ENCODE measurements at places on chromosomes 13 and 19.
A peak's percentile ranks its signal among the peaks of the same experiment; 100 is the strongest.

DNA sequence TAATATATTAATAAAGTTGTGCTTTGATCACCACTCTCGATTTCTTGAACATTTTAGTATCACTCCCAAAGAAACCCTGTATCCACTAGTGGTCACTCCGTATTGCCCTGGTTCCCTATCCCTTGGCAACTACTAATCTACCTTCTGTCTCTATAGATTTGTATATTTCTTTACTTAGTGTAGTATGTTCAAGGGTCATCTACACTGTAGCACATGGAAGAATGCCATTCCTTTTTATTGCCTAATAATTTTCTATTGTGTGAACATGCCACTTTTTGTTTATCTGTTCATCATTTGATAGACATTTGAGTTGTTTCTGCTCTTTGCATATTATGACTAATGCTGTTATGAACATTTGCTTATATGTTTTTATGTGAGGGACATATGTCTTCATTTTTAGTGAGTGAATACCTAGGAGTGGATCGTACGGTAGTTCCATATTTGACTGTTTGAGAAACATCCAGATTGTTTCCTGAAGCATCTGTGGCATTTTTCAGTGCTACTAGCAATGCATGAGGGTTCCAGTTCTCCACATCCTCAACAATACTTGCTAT, 254.0 kb downstream of the GPC6 start:
- DNase-seq, result no peak

- peak; percentile 10 for DNase-seq
Observed at GRCh38 chr13:46648166-46648607, 95.2 kb downstream of the LRCH1 start.

DNA sequence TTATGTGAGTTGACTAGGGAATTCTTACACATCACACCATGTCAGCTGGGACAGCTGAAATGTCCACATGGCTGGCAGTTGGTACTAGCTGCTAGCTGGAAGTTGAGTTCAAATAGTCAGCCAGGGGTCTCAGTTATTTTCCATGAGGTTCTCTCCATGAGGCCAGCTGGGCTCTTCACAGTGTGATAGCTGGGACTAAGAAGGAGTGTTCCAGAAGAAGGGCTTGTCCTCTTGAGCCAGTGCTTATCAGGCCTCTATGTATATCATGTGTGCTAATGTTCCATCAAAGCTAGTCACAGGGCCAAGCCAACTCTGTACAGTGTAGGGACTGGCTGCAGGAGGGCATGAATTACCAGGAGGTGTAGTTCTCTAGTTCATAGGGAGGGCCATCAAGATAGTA, 11.8 kb downstream of the USPL1 start:
- DNase-seq, result no peak

DNA sequence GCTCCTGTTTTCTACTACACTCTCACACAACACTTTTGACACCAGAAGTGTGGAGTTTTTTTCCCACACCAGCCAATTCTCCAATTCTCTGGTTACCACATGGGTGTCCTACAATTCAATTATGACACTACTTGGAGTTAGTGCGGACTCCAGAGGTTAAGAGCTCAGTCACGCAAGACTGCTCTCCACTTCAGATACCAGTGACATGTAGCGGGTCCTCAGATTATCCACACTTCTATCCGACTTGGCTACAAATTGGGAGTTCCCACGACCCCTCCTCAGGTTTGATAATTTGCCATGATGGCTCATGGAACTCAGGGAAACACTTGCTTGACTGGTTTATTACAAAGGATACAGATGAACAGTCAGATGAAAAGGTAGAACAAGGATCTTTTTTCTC, 32.9 kb downstream of the PAN3 start:
- no peak for DNase-seq

DNA sequence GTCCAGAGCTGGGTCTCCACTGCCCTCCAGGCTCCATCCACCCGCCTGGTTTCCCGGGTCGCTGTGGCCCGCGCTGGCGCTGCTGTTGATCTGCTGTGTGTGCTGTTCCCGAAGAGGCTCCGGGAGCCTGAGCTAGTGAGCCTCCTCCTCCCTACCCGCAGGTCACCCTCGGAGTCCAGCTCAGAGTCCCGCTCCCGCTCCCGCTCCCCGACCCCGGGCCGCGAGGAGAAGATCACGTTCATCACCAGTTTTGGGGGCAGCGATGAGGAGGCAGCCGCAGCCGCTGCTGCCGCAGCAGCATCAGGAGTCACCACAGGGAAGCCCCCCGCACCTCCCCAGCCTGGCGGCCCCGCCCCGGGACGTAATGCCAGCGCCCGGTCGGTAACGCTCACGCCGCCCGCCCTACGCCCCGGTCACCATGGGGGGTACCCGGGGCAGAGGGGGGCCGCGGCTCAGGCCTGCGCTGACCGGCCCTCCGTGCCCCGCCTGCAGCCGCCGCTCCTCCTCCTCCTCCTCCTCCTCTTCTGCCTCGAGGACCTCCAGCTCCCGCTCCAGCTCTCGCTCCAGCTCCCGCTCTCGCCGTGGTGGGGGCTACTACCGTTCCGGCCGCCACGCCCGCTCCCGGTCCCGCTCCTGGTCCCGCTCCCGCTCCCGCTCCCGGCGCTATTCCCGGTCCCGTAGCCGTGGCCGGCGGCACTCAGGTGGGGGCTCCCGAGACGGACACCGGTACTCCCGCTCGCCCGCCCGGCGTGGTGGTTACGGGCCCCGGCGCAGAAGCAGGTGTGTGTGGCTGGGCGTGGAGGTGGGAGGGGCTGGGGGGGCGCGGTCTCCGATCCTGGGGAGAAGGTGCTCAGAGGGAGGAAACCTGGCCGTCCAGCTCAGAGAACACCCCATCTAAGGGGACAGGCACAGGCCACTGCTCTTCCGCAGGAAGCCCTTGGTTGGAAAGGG, 12.2 kb downstream of the ZNF296 start:
- DNase-seq, result no peak

DNA sequence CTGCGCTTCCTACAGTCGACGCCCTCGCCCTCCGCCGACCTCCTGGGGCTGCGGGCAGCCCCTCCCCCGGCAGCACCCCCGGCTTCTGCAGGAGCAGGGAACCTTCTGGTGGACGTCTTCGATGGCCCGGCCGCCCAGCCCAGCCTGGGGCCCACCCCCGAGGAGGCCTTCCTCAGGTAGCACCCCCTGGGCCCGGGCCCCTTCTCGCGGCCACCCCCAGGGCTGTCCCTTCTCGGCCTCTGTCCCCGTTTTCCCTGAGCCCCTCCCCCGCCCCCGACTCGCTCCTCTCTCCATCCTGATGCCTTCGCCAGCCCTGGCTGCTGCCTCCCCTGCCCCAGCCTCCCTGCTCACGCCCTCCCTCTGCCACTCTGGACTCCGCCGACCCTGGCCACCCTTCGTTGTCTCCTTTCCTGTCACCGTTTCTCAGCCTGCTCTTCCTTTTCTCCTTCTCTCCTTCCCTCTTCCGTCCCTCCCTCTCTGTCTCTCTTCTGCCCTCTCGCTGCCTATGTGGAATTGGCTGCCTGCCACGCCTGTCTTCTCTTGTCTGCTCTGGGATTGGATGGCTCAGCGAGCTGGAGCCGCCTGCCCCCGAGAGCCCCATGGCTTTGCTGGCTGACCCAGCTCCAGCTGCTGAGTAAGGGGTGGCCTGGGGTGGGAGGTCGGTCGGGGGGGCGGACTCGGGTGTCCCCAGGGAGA, 11.0 kb downstream of the FUZ start:
- DNase-seq, result no peak

DNA sequence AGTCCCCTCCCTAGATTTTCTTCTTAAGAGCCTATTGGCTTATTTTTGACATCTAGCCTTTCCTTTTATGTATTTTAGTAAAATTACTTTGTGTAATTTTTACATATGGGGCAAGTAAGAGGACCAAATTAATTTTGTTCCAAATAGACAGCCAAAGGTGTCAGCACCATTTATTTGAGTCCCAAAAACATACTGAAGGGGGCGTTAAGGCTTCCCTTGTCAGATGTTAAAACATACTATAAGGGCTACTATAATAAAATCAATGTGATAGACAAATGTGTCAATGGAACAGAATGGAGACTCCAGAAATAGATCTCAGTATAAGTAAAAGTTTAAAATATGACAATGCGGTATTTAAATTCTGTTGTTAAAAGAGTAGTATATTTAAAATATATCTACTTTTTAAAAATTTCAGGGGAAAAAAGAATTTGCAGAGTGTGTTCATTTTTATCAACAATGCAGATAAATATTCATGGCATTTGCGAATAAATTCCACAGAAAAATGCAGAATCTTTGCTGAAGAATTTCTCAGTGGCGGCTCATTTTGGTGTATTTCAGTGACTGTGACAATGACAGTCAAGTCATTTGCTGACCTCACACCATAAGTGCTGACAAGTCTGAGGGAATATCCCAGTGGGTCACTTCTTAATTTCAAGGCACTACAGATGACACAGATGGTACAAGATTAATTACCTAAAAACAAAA, 133.7 kb downstream of the MTUS2 start:
- no peak for DNase-seq

DNA sequence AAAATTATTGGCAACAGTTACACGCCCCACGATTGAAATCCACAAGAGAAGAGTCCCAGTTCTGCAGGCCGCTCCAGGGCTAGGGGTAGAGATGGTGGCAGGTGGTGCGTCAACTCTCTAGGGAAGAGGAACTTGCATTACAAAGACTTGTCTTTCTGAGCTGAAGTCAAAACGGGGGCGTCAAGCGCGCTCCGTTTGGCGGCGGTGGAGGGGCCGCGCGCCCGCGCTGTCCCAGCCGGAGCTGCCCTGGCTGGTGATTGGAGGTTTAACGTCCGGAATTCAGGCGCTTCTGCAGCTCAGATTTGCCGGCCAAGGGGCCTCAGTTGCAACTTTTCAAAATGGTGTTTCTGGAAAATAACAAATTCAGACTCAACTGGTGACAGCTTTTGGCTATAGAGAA, 38.9 kb downstream of the SOX1 start:
- DNase-seq, result no peak

GRCh38 chr13:26300140-26300539, 46.2 kb downstream of the CDK8 start:
- no peak for DNase-seq

GRCh38 chr13:40534456-40534855, 132.0 kb downstream of the FOXO1 start:
- no peak for DNase-seq

DNA sequence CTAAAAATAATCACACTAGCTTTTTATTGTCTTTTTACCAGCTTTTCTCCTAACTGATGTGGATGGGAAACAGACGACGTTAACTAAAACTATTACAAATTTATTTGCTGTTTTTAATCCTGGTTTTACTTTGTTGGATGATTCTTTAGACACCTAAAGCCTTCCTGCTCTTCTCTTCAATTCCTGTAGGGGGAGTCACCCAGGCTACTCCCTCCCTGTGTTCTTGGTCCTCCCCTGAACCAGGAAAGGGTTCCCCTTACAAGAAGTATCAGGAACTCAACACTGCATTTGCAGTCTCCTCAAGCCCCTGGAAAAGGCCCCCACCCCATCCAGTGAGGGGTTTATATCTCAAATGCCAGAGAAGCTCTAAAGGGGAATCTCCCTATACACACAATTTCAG, 206.1 kb downstream of the SUCLA2 start:
- DNase-seq, result peak; percentile 8

- no peak for DNase-seq
Observed at GRCh38 chr13:68806125-68806524, 1301.5 kb upstream of the ATXN8OS start.

DNA sequence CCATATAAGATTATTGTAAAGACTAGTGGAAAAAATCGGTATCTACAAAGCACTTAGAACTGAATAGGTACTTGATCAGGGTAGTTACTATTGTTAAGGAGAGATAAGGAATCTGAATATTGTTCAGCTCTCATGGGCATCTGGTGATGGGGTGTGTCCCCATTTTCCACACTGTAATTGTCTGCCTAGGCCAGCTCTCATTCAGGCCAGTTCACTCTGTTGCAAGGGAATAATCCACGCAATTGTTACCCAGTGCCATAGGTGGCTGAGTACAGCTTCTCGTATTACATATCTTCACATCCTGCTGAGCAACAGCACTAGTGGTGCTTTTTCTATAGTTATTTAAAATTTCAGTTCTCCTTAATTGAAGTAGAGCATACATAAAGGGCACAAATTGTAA, 45.6 kb upstream of the C13orf42 start:
- no peak for DNase-seq

DNA sequence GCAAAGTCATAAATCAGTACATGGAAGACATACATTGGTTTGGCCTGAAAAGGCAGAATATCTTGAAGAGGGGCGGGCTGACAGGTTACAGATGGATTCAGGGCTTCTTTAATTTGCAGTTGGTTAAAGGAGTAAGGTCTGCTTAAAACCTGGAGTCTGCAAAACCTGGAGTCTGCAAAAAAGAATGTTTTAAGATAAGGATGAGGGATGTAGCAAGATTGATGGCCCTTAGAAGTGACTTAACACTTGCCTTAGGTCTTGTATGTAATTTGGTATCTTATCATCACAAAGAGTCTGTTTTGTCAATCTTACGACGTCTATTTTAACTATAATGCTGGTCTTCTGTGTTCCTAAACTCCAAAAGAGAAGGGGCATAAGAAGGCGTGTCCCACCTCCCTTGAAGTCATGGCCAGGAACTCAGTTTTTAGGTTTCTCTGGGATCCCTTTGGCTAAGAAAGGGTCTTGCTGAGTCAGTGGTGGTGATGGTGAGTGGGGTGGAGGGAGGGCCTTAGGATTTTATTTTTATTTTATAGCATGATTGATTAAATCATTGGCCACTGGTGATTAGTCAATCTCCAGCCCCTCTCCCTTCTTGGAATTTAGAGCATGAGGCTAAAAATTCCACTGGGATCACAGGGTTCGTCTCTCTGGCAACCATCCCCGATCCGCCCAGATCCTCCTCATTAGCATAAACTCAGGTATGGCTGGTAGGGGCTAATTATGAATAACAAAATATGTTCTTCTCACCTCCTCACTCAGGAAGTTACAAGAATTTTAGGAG, 10.1 kb upstream of the HAS1 start:
- DNase-seq, result no peak

DNA sequence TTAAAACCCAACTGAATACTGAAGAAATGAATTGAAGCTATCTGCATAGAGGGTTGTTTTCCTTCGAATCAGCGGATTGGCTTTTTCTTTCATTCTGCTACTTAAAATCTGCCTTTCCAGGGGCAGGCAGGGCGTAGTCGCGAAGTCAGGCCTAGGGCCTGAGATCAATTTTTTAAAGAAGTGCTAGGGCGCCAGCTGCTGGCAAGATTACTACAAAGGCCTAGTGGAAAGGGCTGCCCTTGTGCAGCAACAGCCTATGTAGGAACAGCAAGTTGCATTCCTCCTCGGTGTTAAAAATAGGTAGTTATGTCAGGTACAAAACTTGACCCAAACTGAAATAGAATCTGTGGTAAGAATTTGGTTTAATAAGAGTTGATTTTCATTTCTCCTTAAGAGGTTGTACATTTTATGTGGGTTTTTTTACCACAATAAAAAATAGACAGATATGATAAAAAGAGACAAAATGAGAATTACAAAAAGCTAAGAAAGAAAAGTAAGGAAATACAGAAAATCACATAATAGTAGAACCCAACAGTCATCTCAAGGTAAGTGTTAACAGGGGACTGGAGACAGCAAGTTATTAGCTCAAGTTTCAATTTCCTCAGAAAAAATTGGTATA, 9.5 kb upstream of the URAD start:
- DNase-seq, result peak; percentile 46

GRCh38 chr19:40609561-40610395, 8.6 kb downstream of the LTBP4 start:
- DNase-seq, result peak; percentile 97

GRCh38 chr19:39696387-39696786, 7.9 kb upstream of the LGALS14 start:
- no peak for DNase-seq

GRCh38 chr13:20684041-20684440, 19.5 kb upstream of the IL17D start:
- no peak for DNase-seq

Measured in activated CD4-positive, alpha-beta T cell treated with anti-CD3 and anti-CD28 coated beads, Interleukin-10, Interleukin-2, amounts not matched to agents 100 ng/mL and 50 ng/mL, durations not matched to agents 16 hours and 8 hours (primary cell).